Central memory CD4-positive, alpha-beta T cell (primary cell): ENCODE measurements at places on chromosomes 5 and 9.

GRCh38 chr5:108736855-108737254 lies 10.8 kb upstream of the FER start:
- no peak for DNase-seq

DNA sequence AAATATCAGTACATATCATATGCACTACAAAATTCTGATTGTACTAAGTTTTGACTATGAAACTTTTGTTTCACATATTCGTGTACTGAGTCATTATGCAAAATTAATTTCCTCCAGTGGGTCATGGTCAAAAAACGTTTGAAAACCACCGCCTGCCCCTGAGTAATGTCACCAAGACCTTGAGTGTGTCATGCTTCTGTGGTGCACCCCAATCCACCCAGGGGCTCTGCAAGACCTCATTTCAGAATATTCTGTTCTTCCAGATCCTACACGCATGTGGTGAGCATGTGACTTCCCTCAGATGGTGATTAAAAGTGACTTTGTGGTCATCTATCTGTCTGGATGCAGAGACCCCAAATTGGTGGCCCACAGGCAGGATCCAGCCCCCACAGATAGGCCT lies 31.0 kb downstream of the ABLIM3 start:
- DNase-seq = no peak

- DNase-seq = no peak
These were observed 87.3 kb downstream of the PRDM6 start for GRCh38 chr5:123176224-123176937.

GRCh38 chr9:79883073-79883645 lies 311.4 kb downstream of the TLE4 start:
- peak; percentile 42 for DNase-seq

- DNase-seq = no peak
These were observed 38.3 kb downstream of the NR2F1 start for GRCh38 chr5:93621327-93621798.

DNA sequence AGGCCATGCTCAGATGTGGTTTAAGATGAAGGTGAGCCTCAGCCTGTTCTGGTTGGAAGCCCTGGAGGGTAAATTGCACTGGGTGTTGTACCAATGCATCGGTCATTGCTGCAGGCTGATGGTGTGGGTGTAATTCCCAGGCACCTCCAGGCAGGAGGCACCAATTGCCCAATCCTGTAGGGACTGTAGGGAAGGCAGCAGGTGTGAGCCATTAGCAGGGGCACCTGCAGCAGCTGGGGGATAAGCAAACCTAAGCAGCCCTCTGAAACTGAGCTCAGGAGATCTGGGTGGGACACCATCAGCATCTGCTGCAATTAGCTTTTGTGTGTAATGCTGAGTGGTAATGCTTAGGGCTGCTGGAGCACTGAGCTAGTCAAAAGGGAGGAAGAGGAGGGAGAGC lies 190.1 kb upstream of the TBC1D2 start:
- no peak for DNase-seq

GRCh38 chr9:91567642-91568274 lies 144.1 kb upstream of the NFIL3 start:
- DNase-seq = no peak

GRCh38 chr5:128062172-128062746 lies 21.3 kb upstream of the SLC12A2 start:
- DNase-seq = no peak

DNA sequence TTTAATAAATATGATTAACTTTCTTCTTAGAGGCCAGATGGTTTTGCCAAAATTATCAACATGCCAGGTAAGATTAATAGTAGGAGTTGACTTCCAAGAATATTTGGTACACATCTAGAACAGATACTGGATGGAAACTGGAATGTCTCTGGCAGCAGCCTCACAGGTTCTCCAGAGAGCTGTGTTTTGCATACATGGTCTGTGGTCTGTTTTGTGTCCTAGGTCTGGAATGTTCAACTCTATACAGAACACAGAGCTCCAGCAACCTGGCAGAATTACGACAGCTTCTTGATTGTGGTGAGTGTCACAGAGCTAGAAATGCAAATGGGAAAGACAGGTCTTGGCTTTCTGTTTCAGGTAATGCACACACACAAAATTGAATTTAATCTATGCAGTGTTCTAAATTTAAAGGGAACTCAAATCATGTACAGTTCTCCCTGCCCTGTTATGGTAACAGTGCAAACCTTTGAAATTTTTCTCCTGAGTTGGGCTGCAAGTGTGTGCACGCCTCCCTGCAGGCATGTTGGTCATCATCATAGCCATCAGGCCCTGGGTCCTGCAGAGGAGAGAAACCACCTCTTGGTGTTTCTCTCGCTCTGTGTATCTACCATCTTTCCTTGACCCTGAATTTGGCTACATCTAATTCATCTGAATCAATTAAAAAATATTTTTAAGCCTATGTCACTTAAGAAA lies 58.3 kb downstream of the PIK3R1 start:
- no peak for DNase-seq
